Activated naive CD4-positive, alpha-beta T cell treated with anti-CD3 and anti-CD28 coated beads for 36 hours (primary cell): ENCODE measurements at places on chromosomes 2 and 18. TPM values are rescaled to one million over a fixed set of nuclear protein-coding genes. Genes with fewer than 3 reads are reported as not detected.

Gene TRIM43
- not detected for total RNA-seq

Gene KCNE4
- not detected for total RNA-seq

Gene CD8A
- total RNA-seq = 1.4 TPM

DNA sequence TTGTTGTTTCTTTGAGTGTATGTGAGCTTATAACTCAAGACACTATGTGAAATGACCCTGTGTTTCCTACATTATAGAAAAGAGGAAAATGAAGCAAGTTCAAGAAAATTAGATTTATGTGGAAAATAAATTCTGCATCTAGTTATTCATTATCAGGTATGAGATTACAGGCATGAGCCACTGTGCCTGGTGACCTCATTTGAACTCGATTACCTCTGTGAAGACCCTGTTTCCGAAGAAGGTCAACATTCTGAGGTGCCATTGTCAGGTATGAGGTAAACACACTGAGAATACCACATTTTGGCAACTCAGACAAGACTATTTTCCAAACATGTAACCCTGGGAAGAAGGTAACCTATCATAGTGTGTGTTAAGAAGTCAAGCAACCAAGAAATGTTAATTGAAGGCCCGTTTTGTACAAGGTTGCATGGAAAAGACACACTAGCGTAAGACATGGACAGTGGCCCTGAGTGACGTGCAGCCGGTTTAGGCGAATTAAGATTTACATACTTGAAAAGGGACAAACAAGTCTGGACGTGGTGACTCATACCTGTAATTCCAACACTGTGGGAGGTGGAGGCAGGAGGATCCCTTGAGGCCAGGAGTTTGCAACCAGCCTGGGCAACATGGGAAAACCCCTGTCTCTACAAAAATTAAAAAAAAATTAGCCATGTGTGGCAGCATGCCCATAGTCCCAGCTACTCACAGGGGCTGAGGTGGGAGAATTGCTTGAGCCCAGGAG, 186.6 kb downstream of the NEDD4L start:
- H3K36me3 ChIP-seq = no peaks in the 10 kb centered on the region
- no peaks in the 10 kb centered on the region for H3K27me3 ChIP-seq
- H3K4me3 ChIP-seq = no peak overlapping the region
- DNase-seq = no peak

- H3K4me1 ChIP-seq = no peaks in the 10 kb centered on the region
- H3K36me3 ChIP-seq = no peaks in the 10 kb centered on the region
- no peak overlapping the region for H3K27ac ChIP-seq
- no peak overlapping the region for H3K4me3 ChIP-seq
- no peak for DNase-seq
These were observed 292.5 kb downstream of the ALK start for GRCh38 chr2:29628862-29629261.
